ENCODE measurements at places on chromosomes 5 and 9. TPM values are rescaled to one million over a fixed set of nuclear protein-coding genes. Genes with fewer than 3 reads are reported as not detected.

The CAMK2A gene
- not detected for total RNA-seq

The ERGIC1 gene
- 149 TPM for total RNA-seq

The CDC20B gene
- total RNA-seq = not detected

The EQTN gene
- total RNA-seq = 2.3 TPM

The TMEM215 gene
- total RNA-seq = not detected

The TTC39B gene
- total RNA-seq = 17.3 TPM

All from Peyer's patch (tissue), 4 donors.